ENCODE measurements at places on chromosomes 5 and 9.

DNA sequence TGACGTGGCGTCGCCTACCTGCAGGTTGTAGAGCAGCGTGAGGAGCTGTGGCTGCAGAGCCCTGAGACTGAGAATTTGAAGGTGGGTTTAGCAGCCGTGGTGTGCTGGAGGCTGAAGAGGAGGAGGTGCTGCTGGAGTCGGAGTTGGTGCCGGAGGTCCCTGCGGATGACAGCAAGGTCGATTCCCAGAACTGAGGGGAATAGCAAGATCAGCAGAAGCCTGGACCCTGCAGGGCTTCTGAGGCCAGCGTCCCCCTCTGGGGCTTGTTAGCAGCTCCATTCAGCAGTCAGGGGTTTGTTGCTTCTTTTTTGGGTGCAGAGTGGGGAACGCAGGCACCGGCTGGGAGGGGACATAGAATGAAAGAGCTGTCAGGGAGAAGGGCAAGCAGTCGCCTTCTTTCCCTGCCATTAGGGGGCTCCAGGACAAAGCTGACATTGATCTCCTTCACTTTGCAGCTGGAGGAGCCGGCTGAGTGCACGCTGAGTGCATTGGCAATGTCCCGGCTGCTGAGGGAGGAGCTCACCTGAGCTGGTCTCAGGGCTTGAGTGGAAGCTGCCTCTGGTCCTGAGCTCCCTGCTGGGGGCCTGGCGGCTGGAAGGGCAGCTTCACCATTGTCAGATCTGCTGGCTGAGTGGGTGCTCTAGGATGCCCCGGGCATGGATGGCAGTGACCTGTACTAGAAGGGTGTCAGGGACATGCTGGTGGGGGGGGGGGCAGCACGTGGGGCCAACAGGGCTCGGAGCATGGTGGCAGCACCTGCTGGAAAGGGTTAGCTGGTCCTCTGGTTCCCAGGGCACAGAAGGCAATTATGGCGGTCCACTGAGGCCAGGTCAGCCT lies 20.8 kb downstream of the OBP2B start:
- DNase-seq, result peak; percentile 16

- no peak for DNase-seq
Measured at GRCh38 chr9:125844611-125845010, 97.4 kb downstream of the PBX3 start.

GRCh38 chr5:16603701-16604100 lies 13.1 kb downstream of the RETREG1 start:
- no peak for DNase-seq

- no peak for DNase-seq
Measured at GRCh38 chr5:68420476-68421344, 205.2 kb downstream of the PIK3R1 start.

DNA sequence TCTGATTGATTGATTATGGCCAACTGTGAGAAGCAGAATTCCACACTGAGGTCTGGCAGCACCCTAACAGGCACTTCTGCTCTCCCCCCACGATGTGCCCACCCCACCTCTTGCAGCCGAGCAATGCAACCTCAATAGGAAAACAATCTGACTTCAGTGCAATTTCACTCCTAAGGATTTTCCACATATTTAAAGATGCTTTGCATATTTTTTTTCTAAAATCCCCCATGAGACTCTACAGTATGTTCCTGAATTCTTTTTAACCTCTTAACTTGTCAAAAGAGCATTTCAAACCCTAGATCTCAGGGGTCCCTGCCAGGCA lies 243.1 kb downstream of the AUH start:
- DNase-seq, result no peak

- no peak for DNase-seq
Measured at GRCh38 chr9:3698076-3698475, 172.3 kb upstream of the RFX3 start.

- no peak for DNase-seq
Measured at GRCh38 chr9:5621327-5621726, 7.6 kb upstream of the RIC1 start.

GRCh38 chr9:123761905-123762605 lies 167.9 kb downstream of the DENND1A start:
- DNase-seq, result no peak

GRCh38 chr9:136378170-136379002 lies 4.9 kb upstream of the CARD9 start:
- no peak for DNase-seq

GRCh38 chr5:107670087-107670931 lies 428 bp downstream of the EFNA5 start:
- no peak for DNase-seq

- DNase-seq, result no peak
Measured at GRCh38 chr5:36177715-36178523, 26.0 kb downstream of the SKP2 start.

- DNase-seq, result no peak
Measured at GRCh38 chr5:34499001-34499734, 157.0 kb upstream of the RAI14 start.

DNA sequence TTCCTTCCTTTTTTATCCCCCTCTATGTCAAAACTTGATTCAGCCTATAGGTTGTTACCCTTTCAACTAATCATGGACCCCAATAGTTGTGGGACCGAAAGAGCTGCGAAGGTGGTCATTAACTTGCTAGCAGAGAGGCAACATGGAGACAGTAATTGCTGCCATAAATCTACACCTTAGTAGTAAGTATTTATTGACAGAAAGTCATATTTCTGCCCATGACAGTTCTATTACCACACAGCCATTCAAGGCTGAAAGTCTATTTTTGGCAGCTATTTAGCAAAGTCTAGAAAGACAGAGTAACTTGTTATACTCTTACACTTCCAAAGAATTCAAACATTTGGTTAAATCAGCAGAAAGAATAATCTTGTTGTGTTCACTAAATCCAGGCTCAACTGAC lies 236.2 kb downstream of the PRELID2 start:
- DNase-seq, result no peak

GRCh38 chr9:115208501-115208900 lies 90.5 kb upstream of the TNC start:
- DNase-seq, result no peak

DNA sequence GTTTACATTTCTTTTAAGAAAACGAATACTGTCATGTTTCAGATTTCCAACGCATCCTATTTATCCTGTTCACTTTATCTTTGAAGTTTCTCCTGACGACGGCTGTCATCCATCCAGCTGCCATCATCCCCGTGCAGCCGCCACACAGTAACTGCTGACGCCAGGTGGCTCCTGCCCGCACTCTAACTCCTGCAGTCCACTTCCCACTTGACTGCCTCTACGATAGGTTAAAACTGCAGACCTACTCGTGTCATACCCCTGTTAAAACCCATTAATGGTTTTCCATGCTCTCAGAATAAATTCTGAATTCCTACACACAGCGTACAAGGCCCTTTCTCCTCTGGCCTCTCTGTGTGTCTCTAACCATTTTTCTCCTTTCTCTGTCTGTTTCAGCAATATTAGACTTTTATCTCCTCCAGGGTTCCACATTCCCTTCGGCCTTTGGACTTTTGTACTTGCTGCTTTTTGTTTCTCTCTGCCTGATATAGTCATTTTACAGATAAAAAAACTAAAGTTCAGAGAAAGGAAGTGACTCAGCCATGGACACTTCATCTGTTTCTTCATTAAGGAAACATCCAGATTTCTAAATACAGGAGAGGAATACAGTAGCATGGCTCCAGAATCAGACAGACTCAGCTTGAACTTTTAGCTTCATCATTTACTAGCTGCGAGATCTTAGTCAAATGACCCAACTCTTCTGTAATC lies 84.9 kb downstream of the ADAMTS12 start:
- DNase-seq, result no peak

GRCh38 chr5:179376701-179377420 lies 31.6 kb upstream of the ADAMTS2 start:
- DNase-seq, result no peak

GRCh38 chr9:6645355-6646292 lies at the start of gene GLDC:
Gene GLDC (minus strand): TSS chr9:6645729. CDS start chr9:6645499, 230 bp downstream.
- DNase-seq, result peak; percentile 64

GRCh38 chr5:17215361-17215760 lies 2.1 kb upstream of the BASP1 start:
- no peak for DNase-seq

DNA sequence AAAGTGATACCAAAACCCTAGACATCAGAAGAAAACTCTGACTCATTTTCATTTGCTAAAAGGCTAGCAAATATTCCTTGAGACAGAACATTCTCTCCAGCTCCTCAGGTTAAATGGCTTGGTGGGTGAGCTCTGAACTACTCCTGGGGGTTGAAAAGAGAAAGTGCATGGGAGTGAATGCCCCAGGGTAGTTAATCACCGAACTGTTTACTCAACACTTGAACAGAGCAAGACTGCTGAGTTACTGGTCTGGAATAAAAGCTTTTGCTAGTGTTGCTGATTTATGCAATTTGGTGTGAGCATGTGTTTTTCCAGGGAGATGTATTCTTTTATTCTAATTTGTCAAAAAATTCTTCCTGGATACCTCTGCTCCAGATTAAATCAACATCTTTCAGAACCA lies 88.3 kb upstream of the PRDM9 start:
- DNase-seq, result no peak

DNA sequence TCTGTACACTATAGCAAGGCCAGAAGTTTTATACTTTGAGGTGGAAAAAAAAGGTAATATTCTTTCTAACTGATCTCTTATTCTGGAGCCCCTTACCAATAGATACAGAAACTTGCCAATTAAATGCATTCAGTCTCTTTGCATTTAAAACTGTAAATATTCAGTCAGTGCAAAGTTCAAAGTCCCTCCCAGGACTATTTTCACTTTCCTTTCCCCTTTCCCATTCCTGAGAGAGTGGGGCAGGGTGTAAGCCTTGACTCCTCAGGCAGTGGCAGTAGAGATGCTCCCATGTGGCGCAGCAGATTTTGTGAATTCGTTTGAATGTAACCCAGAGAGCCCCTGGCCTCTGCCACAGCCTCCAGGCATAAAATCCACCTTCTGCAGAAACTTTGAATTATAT lies 29.9 kb downstream of the CETN3 start:
- no peak for DNase-seq

GRCh38 chr5:89080467-89081116 lies 197.6 kb upstream of the MEF2C start:
- DNase-seq, result no peak

DNA sequence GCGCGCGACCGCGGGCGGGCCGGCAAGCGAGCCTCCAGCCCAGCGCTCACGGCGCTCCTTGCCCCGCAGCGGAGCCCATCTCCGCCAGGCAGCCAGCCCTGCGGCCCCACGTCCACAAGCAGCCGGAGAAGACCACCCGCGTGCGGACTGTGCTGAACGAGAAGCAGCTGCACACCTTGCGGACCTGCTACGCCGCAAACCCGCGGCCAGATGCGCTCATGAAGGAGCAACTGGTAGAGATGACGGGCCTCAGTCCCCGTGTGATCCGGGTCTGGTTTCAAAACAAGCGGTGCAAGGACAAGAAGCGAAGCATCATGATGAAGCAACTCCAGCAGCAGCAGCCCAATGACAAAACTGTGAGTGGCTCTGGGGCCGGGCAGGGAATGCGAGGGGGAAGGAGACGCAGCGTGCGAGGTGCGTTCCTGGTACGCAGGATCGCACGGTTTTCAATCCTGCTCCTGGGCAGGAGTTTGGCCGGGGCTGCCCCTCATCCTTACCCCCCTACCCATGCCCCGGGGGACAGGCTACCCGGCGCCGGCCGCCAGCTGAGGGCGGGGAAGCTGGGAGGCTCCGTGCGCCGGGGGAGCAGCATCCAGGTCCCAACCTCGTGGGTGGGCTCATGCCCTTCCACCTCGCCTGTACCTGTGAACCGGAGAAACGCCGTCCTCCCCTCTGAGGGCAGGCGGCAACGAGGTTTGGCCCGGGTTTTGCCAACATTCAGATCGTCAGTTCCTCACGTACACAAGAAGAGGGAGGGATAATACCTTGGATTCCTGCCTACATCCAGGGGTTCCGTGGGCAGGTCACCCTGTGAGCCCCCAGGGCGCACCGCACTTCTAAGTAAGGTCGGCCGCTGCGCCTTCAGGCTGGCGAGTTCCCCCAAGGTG lies 6.6 kb downstream of the ISL1 start:
- no peak for DNase-seq

DNA sequence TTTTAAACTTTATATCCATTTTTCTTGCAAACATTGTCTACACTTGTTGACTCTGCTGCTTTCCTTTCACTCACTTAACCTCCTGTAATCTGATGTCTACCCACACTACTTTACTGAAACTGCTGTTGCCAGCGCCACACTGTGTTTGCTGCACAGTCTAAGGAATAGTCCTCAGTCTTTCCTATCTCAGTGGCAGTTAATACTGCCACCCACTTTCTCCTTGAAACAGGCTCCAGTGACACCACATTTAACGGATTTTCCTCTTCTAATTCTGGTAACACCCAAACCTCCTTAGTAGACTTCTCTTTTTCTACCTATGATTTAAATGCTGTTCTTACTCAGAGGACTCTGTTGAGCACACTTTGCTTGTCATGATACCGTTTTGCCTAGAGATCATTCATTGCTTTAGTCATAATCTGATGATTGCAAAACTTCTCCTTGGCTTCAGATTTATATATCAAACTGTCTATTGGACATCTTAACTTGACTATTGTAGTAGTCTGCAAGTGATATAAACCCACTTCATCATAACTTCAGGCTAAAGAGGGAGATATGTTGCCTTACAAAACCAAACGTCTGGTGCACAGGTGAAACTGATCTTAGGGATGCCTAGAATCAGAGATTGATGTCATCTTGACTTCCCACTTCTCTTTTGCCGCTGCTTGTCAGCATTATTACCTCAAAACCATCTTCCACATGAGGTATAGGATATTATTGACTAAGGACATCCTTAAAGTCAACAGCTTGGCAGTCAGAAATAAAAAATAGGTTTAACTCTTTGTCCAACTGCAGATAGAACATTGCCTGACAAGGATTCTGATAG lies 94.1 kb downstream of the CDC42SE2 start:
- no peak for DNase-seq

DNA sequence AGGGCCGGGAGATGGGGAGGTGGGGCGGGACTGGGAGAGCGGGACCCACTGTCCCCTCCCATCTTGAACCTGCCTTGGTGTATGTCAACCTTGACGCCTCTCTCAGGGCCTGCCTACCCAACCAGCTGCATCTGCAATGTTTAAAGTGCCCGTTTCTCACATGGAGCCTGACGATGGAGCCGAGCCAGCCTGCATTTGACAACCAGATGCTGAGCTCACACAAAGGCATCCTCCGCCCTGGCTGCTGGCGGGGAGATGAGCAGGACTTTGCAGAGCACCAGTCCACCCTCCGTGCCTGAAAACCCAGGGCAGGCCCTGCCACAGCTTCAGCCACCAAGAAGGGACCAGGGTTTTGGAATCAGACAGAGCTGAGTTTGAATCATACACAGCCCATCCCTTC lies 141.1 kb upstream of the SMIM23 start:
- no peak for DNase-seq

DNA sequence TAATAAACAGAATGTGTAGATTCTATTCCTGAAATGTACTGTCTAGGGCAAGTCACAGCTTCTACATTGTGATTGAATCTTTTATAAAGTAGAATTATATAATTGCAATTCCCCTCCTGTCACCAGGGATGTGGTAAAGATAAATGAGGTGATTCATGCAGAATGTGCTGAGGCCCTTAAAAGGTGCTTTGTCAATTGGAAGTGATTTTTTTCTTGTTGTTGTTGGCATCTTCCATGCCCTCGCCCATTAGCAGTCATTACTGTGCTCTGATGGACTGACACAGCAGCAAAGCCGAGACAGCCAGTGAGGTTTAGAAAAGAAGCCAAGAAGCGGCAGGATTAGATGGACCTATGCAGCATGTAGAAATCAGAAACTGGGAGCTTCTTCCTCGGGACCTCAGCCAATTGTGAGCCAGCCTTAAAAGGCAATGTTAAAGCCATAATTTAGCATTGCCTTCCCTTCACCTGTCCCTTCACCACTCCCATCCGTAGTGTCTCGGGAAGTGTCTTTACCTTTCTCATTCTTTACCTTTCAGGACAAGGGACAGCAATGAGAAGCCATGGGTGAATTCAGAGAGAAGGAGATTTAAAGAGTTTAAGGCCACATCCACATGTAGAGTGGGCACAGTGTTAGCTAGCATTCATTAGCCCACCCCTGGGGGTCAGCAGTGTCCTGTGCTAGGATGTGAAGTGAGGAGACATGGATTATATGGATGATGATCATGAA lies 257.8 kb downstream of the PLK2 start:
- no peak for DNase-seq

All from SW 1271 (cell line).